ENCODE measurements at places on chromosomes 4 and X.
A peak's percentile ranks its signal among the peaks of the same experiment; 100 is the strongest.

DNA sequence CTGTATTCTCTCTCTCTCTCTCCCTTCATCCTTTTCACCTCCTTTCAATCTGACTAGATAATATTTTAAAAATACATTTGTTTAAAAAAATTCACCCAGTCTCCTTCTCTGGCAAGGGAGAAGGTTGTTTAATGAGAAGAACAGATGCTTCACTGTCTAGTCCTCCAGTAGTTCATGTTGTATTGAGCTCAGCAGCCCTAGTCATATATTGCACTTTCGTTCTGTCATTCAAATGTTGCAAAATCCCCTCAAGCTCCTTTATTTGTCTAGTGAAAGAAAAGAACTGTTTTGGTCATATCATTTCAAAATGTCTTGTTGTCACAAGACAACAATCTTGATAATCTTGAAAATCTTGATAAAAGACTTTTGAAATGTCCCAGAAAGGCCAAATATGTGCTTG lies 248.0 kb downstream of the GALNTL6 start:
- DNase-seq = no peak

DNA sequence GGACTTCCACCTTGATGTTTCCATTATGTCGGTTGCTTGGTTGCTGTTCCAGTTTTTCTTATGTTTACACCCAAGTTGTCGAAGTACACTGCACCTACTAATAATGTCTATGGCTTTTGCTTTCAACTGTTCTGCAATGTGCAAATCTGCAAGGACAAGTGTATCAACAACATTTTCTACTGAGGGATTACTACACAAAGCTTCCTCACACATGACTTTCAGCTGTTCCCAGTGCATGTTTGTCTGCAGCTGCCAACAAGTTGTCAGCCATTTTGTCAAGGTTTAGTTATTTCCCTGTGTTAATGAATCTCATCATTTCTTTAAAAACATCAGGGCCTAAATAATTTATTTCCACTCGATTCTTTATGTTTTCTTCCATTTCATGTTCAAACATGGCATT lies 45.4 kb upstream of the UGT2A3 start:
- DNase-seq = peak; percentile 41

- DNase-seq = no peak
These were observed 51.3 kb upstream of the AFAP1 start for GRCh38 chr4:7990807-7991459.

GRCh38 chr4:98510757-98511517 lies 147.5 kb downstream of the TSPAN5 start:
- peak; percentile 40 for DNase-seq
